MCF 10A (cell line): ENCODE measurements at places on chromosomes 16 and 17. TPM values are rescaled to one million over a fixed set of nuclear protein-coding genes. Genes with fewer than 3 reads are reported as not detected.

- no peak for DNase-seq
- H3K36me3 ChIP-seq, result no peaks in the 10 kb centered on the region
- no peak overlapping the region for H3K4me3 ChIP-seq
- H3K4me1 ChIP-seq, result no peaks in the 10 kb centered on the region
Measured at GRCh38 chr17:55334285-55334684, 69.5 kb downstream of the HLF start.

DNA sequence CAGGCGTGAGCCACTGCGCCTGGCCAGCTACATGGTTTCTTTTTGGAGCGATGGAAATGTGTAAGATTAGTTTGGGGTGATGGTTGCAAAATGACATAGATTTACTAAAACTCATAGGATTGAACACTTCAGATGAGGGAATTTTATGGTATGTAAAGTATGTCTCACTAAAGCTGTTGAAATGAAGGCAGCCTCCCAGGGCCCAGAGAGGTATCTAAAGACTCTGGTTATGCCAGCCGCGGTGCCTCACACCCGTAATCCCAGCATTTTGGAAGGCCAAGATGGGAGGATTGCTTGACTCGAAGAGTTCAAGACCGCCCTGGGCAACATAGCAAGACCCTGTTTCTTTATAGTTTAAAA lies 254.9 kb downstream of the PARN start:
- no peak overlapping the region for H3K27ac ChIP-seq
- no peak overlapping the region for H3K4me3 ChIP-seq
- no peaks in the 10 kb centered on the region for H3K27me3 ChIP-seq
- H3K4me1 ChIP-seq, result peaks cover 24% of the 10 kb centered on the region

DNA sequence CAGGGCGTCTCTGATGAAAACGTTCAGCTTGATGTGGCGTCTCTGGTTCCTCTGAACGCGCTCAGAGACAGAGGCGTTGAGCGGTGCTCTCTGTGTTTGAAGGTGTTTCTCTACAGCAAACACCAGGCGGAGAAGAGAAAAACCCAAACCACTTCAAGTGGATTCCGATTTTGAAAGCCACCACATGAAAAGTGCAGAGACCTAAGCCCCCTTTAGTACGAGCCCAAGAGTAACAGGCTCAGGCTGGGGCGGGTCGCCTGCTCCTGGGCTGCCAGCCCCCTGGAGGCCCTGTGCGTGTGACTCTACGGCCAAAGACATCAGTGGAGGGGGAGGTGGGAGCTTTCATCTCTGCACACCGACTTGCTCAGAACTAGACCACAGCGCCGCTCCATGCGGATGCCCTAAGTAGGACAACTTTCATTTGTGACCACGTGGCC lies 328.4 kb downstream of the MAF start:
- H3K36me3 ChIP-seq, result no peaks in the 10 kb centered on the region
- H3K4me3 ChIP-seq, result no peak overlapping the region
- no peaks in the 10 kb centered on the region for H3K4me1 ChIP-seq
- DNase-seq, result no peak
- H3K27me3 ChIP-seq, result peaks cover 11% of the 10 kb centered on the region
- no peak overlapping the region for H3K27ac ChIP-seq

The TSPAN10 gene
- total RNA-seq, result 1.8 and 2.1 TPM in 2 replicates

- H3K27ac ChIP-seq, result no peak overlapping the region
- H3K36me3 ChIP-seq, result peaks cover 8% of the 10 kb centered on the region
- H3K27me3 ChIP-seq, result no peaks in the 10 kb centered on the region
- no peak overlapping the region for H3K4me3 ChIP-seq
Measured at GRCh38 chr16:54118846-54119245, 167.7 kb downstream of the IRX3 start.

GRCh38 chr17:4949321-4950074 lies 1.2 kb upstream of the PFN1 start:
- peaks cover 40% of the 10 kb centered on the region for H3K36me3 ChIP-seq
- H3K4me3 ChIP-seq, result peak overlapping the region; percentile 74
- no peaks in the 10 kb centered on the region for H3K27me3 ChIP-seq
- peak overlapping the region; percentile 74 for H3K27ac ChIP-seq

The KRTAP9-2 gene
- total RNA-seq, result not detected in 2 replicates

The CD300H gene
- not detected in 2 replicates for total RNA-seq
